ENCODE measurements at places on chromosomes 16 and 17.

DNA sequence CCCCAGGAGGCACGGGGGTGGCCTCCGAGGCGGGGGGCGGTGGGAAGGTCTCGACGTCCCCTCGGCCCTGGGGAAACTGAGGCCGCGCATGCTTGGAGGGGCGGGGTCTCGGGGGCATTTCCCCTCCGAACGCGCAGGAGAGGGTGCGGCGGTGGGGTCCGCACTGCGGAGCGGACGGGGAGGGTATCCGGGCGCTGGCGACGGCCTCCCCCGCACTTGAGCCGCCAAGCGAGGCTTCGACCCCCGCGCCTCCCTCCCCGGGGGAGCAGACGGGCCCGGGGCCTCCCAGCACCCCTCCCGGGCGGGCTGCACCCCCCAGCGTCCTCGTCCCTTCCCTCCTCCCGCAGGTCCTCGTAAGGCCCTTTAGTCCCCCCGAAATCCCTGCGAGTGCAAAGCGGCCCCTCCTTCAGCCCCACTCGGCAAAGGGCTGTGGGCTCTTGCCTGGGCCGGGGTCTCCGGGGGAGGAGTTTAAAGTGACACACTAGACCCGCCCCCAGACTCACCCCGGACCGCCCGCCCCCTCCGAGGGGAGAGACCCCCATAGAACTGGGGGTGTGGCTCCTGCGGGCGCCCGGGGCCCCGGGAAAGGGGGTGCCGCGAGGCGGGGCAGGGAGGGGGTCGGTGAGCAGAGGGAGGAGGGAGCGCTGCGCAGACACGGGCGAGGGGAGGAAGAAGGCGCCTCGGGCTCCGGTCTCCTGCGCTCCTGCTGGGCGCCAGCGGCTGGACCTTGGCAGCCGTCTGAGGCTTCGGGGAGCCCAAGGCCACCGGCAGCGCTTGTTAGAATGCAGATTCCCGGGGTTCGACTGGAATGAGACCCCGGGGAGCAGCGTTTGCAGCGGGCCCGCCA lies 632 bp downstream of the BAIAP3 start:
- no peak for DNase-seq

- no peak for DNase-seq
Measured at GRCh38 chr16:11296351-11296705, 15.2 kb upstream of the PRM1 start.

DNA sequence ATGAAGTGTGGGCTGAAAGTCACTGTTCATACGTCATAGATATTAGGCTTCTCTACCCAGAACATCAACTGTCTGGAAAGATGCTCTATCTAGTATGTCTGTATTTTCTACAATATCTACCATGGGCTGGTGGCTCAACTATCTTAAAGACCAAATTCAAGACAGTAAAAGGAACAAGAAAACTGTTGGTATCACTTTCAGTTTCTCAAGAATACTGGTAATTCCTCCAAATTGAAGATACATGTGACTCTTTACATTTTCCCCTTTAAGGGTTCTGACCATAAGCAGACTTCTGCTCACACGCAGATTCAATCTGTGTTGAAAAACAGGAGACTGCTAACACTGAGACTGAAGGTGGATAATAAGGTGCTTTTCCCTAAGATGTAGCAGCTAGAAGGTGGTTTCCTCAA lies 24.2 kb downstream of the XPO6 start:
- no peak for DNase-seq

GRCh38 chr17:520447-521182 lies 168.0 kb upstream of the RPH3AL start:
- no peak for DNase-seq

DNA sequence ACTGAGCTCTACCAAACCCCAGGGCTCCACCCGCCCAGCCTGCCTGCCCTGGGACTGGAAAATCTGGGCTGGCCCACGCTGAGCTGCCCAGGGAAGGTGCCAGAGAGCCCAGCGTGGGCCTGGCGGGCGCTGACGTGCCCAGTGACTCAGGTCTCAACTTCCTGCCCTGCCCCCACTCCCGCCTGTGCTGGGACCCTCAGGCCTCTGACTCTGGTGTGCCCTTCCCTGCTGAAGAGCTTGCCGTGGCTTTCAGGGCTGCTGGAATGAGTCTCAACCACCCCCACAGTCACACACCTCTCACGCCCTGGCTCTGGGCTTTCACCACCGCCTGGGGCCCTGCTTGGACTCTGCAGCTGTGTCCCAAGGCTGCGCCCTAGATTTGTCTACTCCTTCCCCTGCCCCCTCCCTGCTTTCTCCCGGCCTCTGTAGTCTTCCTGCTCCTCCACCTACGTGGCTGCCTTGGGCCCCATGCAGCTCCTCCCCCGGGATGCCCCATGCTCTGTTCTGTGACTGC lies 10.4 kb downstream of the LLGL1 start:
- DNase-seq = no peak

DNA sequence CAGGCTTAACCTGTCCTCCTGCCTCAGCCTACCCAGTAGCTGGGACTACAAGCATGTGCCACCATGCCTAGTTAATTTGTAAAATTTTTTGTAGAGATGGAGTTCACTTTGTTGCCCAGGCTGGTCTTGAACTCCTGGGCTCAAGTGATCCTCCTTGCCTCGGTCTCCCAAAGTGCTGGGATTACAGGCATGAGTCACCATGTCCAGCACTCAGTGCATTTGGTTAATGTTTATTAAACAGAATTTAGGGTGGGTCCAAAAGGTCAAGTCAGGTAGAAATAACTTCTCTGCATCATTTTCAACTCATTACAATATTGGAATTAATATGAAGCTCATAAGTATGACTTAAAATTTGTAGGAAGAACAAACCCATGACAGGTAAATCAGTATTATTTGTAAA lies 55.7 kb downstream of the RHOT1 start:
- DNase-seq = no peak

- no peak for DNase-seq
Measured at GRCh38 chr17:2852729-2853282, 56.6 kb downstream of the RAP1GAP2 start.

DNA sequence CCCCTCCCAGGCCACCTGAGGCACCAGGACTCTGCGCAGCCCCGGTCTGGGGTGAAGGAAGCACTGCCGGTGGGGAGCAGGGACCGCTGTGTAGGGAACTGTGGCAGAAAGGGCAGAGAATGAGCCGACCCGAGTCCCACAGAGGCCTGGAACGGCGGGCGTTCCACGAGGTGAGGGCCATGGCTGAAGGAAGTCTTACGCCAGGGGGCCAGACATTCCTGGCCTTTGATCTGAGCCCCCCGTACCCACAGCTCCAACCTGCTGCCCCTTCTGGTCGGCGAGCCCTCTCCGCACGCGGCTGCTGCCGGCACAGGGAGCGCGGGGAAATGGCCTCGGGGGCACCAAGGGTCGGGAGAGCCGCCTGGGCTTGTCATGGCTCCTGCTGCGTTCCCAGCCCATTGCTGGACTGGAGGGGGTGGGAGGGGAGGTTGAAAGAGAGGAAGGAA lies 1.4 kb upstream of the WNT3 start:
- no peak for DNase-seq

DNA sequence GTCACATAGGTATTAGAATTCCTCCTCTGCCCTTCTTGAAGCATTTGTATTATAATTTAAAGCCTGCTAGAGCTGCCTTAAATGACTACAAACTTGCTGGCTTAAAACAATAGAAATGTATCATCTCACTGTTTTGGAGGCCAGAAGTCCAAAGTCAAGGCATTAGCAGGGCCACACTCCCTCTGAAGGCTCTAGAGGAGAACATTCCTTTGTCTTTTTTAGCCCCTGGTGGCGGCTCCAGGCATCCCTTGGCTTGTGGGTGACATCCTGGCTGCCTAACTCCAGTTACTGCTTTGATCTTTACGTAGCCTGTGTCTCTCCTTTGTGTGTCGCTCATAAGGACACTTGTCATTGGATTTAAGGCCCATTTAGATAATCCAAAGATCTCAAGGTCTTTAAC lies 186.6 kb upstream of the SALL1 start:
- no peak for DNase-seq

- DNase-seq = peak; percentile 61
Measured at GRCh38 chr16:86751076-86752030, 173.0 kb downstream of the FOXL1 start.

GRCh38 chr16:14609716-14610115 lies 20.3 kb downstream of the PARN start:
- DNase-seq = no peak

DNA sequence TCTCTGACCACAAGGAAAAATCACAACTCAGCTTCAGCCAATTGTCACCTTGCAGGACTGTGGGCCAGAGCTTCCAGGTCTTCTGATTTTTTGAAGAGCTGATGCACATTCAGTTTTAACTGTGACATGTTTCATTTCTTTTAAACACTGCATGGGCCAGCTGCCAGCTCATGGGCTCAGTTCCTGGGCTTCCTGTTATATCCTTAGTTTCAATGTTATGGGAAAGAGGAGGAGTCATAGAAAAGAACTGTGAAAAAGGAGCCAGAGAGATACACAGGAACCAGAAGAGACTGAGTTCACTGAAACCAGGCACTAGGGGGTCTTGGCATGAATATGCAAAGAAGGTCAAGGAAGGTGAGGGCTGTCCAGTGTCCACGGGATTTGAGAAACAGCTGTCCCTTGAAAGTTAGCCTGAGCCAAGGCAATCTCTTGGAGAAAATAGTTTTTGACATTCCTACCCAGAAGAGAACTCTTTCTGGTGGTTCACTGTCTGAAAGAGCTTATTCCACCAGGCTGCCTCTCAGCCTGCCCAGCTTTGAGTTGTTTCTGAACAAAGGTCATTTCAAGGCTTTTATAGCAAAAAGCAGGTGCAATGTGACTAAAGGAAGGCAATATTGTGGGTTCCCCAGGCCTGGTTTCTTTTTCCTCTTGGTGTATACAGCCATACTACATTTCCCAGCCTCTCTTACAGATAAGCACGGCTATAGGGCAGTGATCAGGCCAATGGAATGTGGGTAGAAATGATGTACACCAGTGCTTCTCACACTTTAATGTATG lies 10.5 kb downstream of the PDILT start:
- no peak for DNase-seq

DNA sequence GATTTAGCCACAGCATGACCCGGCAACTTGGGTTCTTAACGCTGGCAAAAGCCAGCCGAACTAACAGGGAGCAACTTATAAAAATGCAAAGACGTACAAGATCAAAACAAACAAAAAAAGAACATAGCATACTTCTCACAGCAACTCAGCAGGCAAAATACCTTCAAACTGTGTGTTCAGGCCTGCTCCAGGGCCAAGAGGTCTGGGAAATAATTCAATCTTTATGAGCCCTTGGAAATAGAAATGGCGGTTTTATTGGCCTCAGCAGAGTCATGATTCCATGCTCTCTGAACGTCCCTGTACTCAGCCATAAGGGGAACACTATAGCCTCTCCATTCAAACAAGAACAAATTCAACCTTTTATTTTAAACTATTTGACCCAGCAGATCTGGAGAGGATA lies 101.3 kb upstream of the C17orf78 start:
- DNase-seq = no peak

DNA sequence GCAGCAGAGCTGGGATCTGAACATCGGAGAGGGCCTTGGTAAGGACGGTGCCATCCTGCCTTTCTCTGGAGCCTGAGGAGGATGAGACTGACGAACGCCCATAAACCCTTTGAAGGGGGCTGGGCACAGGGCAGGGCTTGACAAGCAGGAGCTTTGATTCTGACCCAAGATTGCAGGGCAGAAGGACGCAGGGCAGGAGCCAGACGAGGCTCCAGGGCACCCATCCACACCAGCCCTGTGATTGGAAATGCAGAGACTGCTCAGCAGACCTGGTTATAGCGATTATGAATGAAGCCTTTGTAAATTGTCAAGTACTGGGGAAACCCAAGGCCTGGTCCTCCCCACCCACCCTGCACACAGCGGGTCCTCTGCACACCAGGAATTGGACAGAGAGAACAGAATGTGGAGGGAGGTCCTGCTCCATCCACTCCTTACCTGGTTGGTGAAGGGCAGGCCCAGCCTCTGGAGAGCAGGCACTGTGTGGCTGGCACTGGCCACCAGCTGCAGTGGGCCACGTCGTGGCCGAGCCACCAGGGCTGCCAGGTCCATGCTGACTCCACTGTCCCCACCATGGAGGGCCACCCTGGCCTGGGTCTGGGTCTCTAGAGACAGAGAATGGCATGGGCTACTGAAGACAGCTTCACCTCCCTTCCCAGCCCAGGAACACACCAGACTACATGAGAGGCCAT lies 68.8 kb downstream of the RMI2 start:
- no peak for DNase-seq

- DNase-seq = no peak
Measured at GRCh38 chr16:4420505-4421105, 4.2 kb upstream of the CORO7 start.

DNA sequence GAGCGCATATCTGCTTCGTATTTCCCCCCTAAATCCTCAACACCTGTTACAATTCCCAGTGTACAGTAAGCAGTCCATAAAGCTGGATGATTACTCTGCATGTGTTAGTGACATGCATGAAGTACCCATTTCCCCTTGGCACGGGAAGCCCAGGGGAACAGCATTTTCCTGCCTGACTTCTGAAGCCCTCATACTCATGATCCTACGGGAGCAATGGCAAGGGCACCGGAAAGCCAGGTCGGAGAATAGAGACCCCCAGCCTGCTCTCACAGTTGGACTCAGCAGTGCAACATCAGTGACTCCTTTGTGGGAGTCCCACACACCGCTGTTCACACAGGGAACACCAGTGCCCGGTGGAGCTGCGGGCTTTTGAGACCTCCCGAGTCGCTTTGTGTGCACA lies 336.9 kb downstream of the CDH13 start:
- no peak for DNase-seq

DNA sequence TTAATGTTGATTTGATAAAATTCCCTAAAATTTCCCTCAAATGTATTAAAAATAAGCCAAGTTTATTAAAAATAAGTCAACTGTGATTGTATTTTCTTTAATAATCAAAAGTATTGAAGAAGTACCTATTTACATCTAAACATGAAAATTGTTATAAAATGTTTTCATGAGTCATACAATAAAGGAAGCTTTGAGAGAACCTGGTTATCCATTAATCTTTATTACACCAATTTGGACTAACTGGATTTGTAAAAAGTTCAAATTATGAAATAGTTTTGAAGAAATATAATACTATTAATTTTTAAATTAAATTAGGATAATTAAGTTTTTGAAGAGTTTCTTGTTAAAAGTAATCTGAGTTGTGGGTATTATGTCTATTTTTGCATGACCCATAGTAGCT lies 63.8 kb downstream of the COX10 start:
- no peak for DNase-seq

GRCh38 chr17:5127910-5128309 lies 12.1 kb downstream of the USP6 start:
- no peak for DNase-seq

DNA sequence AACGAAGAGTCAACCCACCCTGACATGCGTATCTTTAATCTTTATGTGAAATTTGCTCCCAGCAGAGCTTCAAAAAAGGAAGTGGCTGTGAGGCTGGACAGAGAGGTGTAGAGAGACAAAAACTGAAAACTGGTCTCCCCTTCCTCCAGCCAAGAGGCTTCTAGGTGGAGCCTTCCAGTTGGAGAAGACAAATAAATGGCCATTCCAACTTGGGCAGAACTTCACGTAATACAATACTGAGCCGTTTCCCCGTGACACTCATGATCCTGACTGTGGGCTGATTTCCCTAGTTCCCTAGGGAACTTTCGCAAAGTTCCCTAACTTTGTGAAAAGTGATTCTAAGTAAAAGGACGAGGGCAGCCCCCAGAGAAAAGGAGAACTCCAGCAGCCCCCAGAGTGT lies 78.8 kb downstream of the ZFHX3 start:
- no peak for DNase-seq

GRCh38 chr17:41580244-41580575 lies 6.5 kb downstream of the KRT14 start:
- DNase-seq = no peak

Data from fibroblast of skin of left biceps (primary cell).